ENCODE measurements at places on chromosomes 1 and 21.
A peak's percentile ranks its signal among the peaks of the same experiment; 100 is the strongest.

GRCh38 chr21:46184625-46185555, 631 bp upstream of the SPATC1L start:
- DNase-seq, result peak; percentile 58

- no peak for DNase-seq
Measured at GRCh38 chr1:183218027-183218618, 32.1 kb downstream of the LAMC2 start.

DNA sequence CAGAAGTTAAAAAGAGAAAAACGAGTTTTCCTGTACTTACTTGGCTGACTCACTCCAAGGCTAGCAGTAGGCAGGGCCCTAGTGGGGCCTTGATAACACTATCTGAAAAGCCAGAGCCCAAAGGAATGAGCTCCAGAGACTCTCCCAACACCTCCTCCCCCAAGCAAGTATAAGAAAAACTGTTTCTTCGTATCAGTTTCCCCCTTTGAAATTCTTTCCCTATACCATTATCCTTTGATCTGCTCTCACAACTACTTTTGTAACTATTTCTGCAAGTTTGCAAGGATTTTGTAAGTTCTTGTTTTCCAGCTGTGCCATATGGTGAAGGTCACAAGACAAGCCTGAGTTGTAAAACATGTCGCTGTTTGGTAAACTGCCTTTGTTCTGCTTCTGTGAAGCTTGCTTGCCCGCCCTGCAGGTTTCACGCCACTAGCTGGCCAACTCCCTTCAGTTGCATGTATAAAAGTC, 36.5 kb upstream of the KCNJ15 start:
- DNase-seq, result no peak

DNA sequence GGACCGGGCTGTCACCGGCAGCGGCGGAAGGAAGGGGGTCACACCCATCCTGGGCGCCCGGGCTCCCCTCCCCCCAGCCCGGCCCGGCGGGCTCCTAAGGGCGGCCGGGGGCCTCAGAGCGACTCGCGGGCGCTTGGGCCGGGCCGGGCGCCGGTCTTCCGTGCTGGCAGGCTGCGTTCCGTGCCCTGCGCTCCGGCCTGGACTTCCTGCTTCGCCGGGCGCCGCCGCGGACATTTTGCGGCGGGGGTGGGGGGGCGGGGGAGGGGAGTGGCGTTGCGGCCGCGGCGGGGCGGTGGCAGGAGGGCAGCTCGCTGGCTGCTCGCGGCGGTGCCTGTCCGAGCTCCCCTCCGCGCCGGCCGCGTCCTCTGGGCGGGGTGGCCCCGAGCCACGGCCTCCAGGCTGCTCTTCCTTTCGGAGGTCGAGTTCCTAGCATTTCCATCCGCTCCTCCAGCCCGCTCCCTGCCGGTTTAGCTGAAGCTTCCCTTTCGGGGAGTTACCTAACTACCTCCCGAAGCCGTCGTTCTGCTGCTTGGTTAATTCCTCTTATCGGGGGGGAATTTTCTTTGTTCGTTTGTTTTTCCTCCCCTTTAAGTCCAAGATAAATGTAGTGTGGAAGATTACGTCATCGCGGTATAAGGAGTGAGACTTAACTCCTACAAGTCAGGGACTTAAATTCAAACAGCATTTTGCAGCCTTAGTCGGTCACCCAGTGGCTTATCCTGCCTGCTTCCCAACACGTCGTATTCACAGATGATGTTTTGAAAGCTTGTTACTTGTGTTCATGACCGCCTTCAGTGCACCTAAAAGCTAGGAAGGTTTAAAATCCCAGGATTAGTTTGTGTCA, 730 bp downstream of the CDC42 start:
- DNase-seq, result no peak

DNA sequence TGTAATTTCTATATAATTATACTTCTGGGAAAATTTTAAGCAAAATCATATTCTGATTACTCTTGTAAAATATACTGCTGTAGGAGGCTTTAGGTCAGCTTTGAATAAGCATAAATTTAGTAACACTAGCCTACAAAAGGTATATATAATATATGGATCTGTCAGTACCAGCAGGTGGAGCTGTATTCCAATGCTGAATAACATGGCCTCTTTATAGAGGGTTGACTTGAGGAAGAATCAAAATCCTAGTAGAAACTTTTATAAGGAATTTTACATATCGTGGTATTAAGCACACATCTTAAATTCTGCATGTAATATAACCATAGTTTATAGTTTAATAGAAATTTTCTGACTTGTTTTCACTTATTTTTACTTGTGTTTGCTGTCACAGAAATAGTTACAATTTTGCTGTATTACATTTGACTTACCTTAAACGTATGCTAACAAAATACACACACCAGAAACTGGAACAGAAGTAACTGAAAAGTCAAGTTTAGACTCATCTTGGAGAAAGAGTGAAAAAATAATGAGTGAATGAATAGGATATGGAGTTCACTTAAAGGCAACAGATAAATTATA, 79.3 kb downstream of the HMCN1 start:
- DNase-seq, result no peak

GRCh38 chr1:171794085-171794484, 12.6 kb downstream of the METTL13 start:
- DNase-seq, result peak; percentile 45

- no peak for DNase-seq
Measured at GRCh38 chr1:161970633-161971032, 53.0 kb downstream of the OLFML2B start.

Data from stimulated activated CD8-positive, alpha-beta memory T cell treated with anti-CD3 and anti-CD28 coated beads, Interleukin-7, amount 100 ng/mL, for 4 hours (primary cell).